ENCODE measurements at places on chromosomes 11 and 22. TPM values are rescaled to one million over a fixed set of nuclear protein-coding genes. Genes with fewer than 3 reads are reported as not detected.

Gene RIC8A
- 136 TPM for total RNA-seq

Gene MIAT
- 0.32 TPM for total RNA-seq

Gene GLYAT
- total RNA-seq, result not detected

Gene BTBD18
- not detected for total RNA-seq

Gene RASSF10
- not detected for total RNA-seq

Gene ARHGAP8
- total RNA-seq, result not detected

Gene NRIP3
- total RNA-seq, result 9.7 TPM

Gene CCDC116
- 0.16 TPM for total RNA-seq

Gene TEX12
- not detected for total RNA-seq

Gene DMC1
- under 0.01 TPM for total RNA-seq

Gene RAB6A
- total RNA-seq, result 124 TPM

Gene SOX10
- not detected for total RNA-seq

Gene OR52E8
- total RNA-seq, result not detected

Gene MS4A12
- not detected for total RNA-seq

Gene IRAG1
- 3.1 TPM for total RNA-seq

Gene POU2AF2
- total RNA-seq, result not detected

Gene C11orf16
- total RNA-seq, result not detected

Gene TMPRSS4
- not detected for total RNA-seq

Gene RIMBP3C
- total RNA-seq, result 0.18 TPM

Gene C1QTNF4
- 0.90 TPM for total RNA-seq

Gene KDM4E
- total RNA-seq, result not detected

Gene TMPRSS13
- total RNA-seq, result not detected

Gene MOV10L1
- 2.1 TPM for total RNA-seq

Gene OR4S1
- total RNA-seq, result not detected

Gene TMEM25
- total RNA-seq, result 4.2 TPM

Gene OR8A1
- total RNA-seq, result not detected

Gene ANGPTL5
- not detected for total RNA-seq

Gene MS4A15
- total RNA-seq, result not detected

Gene GRAP2
- not detected for total RNA-seq

Gene CYP2D6
- 0.18 TPM for total RNA-seq

Gene MN1
- 29.5 TPM for total RNA-seq

Gene ARRB1
- total RNA-seq, result 31.6 TPM

Gene OR10V1
- total RNA-seq, result not detected

Measured in cardiac atrium fibroblast (primary cell).